ENCODE measurements at places on chromosomes 5 and 9. TPM values are rescaled to one million over a fixed set of nuclear protein-coding genes. Genes with fewer than 3 reads are reported as not detected.

GRCh38 chr5:138649316-138649720 lies 74.1 kb upstream of the HSPA9 start:
- no peak for DNase-seq

GRCh38 chr9:98255061-98255577 lies 330 bp downstream of the TBC1D2 start:
- DNase-seq = no peak

DNA sequence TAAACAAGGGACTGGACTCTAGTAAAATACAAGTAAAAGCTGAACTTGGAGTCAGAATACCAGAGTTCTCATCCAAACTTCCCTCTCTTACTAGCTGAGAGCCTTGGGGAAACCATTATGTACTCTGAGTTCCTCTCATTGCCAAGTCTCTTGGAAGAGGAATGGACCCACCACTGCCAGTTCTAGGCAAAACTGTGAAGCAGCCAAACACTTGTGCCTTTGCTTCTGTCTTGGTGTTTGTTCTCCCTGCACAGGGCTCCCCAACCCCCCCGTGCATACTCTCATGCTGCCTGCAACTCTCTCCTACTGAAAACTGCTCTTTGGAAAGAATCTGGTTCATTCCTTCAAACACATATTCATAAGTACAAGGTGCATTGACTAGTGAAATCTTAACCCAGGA lies 102.6 kb downstream of the PDZD2 start:
- DNase-seq = no peak

GRCh38 chr5:96729156-96729555 lies 67.0 kb downstream of the CAST start:
- DNase-seq = no peak

DNA sequence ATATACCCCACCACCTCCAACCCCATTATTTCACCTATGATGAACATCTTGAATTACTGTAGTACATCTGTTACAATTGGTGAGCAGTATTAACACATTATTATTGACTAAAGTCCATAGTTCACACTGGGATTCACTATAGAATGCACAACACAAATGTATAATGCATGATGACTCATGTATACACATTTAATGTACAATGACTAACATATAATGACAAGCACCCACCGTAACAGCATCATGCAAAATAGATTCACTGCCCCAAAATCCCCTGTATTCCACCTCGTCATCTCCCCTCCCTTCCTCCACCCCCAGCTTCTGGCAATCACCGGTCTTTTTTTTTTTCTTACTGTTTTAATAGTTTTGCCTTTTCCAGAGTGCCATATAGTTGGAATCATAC lies 47.1 kb upstream of the NEK6 start:
- DNase-seq = no peak

- no peak for DNase-seq
Observed at GRCh38 chr9:6328103-6328502, at the start of gene TPD52L3. TSS of gene TPD52L3 (plus strand) at chr9:6328375. CDS start at chr9:6328596, 221 bp downstream.

GRCh38 chr9:30935730-30936129 lies 1448.7 kb upstream of the ACO1 start:
- DNase-seq = no peak

GRCh38 chr5:110475529-110475928 lies 250.9 kb downstream of the TMEM232 start:
- no peak for DNase-seq

- no peak for DNase-seq
Observed at GRCh38 chr9:1759009-1759408, 256.1 kb upstream of the SMARCA2 start.

GRCh38 chr9:77013932-77014596 lies 5.4 kb upstream of the FOXB2 start:
- DNase-seq = no peak

DNA sequence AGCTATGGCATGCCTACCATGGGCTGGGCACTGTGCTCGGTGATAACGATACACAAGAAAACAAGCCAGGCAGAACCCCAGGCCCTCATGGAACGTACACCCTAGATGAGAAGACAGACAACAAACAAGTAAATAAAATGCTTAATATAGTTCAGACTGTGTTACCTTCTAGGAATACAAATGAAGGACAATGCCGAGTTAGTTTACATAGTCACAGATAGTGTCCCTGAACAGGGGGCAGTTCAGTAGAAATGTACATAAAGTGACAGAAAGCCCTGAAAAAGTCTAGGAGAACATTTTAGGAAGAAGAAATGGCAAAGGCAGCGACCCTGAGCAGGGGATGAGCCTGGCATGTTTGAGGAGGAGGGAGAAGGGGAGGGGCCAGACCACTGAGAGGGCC lies 21.7 kb downstream of the SLC22A5 start:
- no peak for DNase-seq

DNA sequence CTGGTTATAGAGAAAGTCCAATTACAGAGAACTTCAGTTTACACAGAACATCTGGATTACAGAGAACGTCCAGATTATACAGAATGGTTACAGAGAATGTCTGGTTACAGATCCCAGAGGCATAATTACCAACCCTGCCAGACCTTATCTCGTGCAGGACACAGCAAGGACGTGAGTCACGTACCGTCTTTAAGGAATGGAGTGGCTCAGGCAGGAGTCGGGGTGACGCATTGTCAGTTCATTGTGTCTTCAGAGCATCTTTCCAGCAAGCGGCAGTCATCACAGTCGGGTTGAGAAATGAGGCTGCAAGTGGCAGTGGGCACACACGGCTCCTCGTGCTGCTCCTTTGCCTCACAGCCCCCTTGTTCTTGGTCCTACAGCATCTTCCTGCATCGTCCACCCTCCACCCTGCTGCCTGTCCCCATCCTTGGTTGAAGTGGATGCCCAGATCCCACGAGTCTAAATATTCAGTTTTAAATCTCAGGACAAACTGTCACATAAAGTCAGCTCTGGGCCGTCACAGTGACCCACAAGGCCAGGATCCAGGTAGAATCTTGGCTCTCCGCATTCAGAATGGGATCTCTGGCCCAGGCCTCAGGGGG lies 30.0 kb upstream of the SLC6A19 start:
- no peak for DNase-seq

DNA sequence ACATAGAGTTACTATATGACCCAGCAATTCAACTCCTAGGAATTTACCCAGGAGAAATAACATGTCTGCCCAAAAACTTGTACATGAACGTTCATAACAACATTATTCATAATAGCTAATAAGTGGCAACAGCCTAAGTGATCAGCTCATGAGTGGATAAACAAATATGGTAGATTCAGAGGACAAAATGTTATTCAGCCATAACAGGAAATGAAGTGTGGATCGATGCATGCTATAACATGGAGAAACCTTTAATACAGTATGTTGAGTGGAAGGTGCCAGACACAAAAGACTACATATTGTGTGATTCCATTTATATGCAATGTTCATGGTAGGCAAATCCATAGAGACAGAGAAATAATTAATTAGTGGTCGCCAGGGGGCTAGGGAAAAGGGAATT lies 22.3 kb upstream of the NR3C1 start:
- no peak for DNase-seq

DNA sequence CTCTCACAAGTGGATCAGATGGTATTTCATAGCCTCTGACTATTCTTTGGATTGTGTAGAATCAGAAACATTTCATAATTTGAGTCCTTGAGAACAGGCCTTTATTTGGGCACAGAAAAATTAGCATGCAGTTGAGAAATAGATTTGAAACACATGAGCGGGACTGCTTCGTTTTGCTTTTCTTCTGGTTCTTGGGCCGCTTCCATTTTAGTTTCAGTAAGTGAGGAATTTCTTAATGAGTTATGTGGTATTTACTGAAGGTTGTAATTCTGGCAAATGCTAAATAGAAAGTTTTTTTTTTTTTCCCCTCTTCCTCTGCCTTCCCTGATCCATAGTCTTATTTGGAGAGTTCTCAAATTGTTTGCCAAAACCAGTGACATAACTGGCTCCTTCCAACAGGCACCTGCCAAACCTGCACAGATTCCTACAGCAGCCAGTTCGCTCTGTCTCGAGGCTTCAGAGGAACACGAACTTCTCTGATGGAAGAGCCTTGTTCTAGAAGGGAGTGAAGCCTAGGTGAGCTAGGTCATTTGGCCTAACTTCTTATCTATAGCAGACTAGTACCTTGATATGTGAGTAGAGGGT lies 71.2 kb upstream of the SLC28A3 start:
- DNase-seq = no peak

The PKD2L2 gene
- polyA plus RNA-seq = not detected

The PRRX2 gene
- polyA plus RNA-seq = 15.0 TPM

The HTR4 gene
- polyA plus RNA-seq = not detected

The ABL1 gene
- 51.3 TPM for polyA plus RNA-seq

The CCDC192 gene
- not detected for polyA plus RNA-seq

The OGN gene
- 1.3 TPM for polyA plus RNA-seq

The FOXD4L3 gene
- polyA plus RNA-seq = not detected

The ASS1 gene
- polyA plus RNA-seq = 99.5 TPM

The SLC36A2 gene
- not detected for polyA plus RNA-seq
